ENCODE measurements at places on chromosomes 3 and 15.

DNA sequence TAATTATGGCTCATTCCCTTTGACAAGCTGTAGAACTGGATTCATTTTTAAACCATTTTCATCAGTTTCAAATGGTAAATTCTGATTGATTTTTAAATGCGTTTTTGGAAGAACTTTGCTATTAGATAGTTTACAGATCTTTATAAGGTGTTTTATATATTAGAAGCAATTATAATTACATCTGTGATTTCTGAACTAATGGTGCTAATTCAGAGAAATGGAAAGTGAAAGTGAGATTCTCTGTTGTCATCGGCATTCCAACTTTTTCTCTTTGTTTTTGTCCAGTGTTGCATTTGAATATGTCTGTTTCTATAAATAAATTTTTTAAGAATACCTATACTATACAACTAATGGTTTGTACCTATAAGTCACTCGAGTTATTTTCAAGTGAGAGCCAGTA, 62.7 kb downstream of the PXYLP1 start:
- no peak for DNase-seq

GRCh38 chr15:88638626-88639372, at the start of gene ISG20:
ISG20 (plus strand) TSS chr15:88639016; CDS start chr15:88639367, 351 bp downstream.
- DNase-seq: peak; percentile 82

DNA sequence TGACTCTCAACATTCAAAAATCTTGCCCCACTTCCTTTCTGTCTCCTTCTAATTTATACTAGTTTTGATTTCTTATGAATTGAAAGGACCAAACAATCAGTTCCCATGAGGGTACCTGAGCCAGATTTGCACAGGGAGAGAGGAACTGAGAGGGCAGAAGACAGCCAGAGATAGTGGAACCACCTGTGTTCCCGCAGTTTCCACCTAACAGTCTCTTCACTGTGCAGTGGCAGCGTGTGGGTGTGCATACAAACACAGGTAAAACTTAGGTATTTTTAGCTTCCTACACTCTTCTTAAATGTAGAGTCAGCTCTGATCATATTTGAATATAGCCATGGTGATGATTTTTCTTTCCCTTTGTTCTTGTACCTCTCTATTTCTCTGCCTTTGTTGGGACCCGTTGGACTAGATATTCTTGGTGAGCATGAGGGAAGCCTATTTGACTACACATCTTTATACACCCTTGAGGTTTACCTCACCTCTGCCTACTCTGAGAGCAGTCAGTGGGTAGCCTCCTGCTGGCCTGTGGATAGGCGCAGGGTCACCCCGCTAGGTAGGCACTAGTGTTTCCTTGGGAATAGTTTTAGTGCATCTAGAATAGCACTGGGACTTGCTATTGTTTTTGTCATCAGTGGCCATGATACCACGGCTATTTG, 58.8 kb downstream of the MAP3K13 start:
- no peak for DNase-seq

- no peak for DNase-seq
Observed at GRCh38 chr3:15778332-15778858, 19.4 kb downstream of the ANKRD28 start.

GRCh38 chr3:119955972-119956371, 138.3 kb downstream of the GSK3B start:
- DNase-seq: no peak

DNA sequence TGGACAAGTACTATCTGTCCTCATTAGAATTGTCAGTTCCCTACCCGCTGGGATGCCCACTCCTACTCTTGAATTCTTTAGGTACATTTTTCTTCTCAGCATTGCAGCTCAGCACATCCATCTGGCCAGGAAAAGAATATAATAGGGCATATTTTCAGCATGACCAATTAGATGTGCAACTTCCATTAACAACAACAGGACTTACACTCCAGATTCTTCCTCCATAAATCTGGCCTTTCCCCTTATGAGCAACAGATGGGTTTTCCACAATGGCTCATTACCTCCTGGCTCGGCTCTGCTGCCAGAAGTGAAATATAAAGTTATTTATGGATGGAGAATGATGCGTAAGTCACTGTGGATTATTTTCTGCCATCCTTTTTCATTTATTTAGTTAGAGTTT, 443.8 kb upstream of the TGFBR2 start:
- no peak for DNase-seq

DNA sequence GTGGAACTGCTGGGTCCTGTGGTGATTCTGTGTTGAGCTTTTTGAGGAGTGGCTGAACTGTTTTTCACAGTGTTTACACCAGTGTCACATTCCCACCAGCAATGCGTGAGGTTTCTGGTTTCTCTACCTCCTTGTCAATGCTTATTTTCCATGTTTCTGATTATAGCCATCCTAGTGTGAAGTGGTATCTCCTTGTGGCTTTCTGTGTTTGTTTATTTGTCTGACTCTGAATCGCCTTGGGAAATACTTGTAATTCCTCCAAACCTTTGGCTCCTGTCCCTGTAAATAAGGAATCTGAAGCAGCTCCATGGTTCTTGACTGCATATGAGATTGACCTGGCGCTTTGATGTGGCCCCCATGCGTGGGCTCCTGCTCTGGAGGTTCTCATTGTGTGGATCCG, 20.6 kb downstream of the FAN1 start:
- no peak for DNase-seq

DNA sequence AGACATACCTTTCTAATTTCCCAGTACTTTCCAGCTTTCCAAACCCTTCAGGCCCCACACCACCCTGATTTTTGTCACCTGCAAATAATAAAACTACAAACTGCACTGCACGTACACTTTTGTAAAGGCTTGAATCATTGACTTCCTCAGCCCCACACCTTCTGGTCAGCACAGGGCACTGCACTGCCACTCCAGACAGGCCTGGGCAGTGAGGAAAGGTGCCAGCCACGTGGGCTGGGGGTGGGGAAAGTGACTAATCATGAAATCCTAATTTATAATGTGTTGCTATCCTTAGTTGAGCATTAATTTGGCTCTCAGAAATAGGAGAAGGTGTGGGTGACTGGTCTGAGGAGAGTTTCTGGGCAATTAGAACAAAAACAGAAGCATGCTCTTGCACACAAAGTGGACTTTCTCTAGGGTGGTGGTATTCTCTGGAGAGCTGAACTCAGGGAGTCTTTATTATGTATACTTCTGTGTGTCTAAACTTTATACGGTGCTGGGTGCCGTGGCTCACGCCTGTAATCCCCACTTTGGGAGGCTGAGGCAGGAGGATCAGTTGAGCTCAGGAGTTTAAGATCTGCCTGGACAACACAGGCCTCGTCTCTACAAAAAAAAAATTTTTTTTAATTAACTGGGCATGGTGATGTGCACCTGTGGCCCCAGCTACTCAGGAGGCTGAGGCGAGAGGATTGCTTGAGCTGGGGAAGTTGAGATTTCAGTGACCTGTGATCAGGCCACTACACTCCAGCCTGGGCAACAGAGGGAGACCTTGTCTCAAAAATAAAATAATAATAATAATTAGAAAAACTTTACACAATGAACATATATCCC, 58.2 kb upstream of the FLNB start:
- DNase-seq: no peak

DNA sequence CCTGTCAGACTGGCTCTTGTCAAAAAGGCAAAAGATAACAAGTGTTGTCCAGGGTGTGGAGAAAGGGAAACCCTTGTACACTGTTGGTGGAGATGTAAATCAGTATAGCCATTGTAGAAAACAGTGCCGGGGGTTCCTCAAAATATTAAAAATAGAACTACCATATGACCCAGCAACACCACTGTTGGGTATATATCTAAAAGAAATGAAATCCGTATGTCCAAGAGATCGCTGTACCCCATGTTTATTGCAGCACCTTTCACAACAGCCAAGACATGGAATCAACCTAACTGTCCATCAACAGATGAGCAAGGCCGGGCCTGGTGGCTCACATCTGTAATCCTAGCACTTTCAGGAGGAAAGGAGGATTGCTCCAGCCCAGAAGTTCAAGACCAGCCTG, 6.2 kb downstream of the CYFIP1 start:
- DNase-seq: no peak

DNA sequence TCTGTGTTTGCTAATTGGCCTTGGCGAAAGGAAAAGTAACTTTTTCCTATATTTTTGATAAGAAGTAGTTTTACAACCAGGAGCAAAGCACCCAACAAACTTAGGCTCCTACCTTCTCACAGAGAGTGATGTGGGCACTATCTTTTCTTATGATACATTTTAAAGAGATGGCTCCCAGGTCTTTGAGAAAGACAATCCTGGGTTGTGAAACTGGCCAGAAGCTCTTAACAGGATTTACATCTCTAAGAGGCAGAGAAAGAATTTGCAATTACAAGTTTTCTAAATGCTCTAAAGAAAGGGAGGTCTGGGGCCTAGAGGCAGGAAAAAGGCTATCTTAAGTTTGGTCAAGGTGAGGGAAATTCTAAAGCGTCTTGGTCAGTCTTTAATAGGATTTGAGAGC, 609.7 kb downstream of the VGLL3 start:
- no peak for DNase-seq

DNA sequence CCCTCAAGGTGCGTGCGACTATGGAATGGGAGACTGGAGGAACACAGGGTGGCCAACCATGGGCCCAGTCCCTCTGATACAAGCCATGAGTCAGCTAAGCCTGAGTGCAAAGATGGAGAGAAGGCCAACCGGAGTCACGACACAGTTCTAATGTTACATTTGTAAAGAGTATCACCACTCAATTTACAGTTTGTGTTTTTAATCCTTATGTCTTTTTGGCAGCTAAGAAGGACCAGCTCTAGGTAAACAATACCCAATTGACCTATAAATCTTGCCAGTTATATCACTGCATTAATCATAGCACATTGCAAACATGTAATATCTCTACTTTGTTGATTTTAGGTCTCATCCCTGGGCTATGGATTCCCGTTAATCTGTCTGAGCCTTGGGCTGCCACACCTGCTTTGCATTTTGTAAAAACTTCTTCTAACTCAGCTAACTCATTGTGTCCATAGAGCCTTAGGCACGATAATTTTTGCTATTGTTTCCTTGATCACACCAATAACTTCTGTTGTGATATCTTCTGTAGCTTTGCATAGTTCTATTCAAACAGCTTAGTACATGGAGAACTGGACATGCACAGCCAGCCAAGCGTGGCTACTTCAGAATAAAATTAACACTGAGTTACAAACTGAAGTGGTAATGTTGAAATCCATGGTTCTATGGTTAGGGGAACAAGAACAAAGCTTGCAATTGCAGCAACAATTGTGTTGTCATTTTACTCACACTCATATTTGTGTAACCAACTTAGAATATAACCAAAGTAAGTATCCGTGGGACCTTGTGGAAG, 50.3 kb downstream of the LSM3 start:
- DNase-seq: no peak

GRCh38 chr3:138078901-138079344, 36.5 kb downstream of the DZIP1L start:
- DNase-seq: no peak

- no peak for DNase-seq
Observed at GRCh38 chr3:27800261-27800660, 78.1 kb upstream of the EOMES start.

Data from activated CD4-positive, CD25-positive, alpha-beta regulatory T cell (primary cell).